ENCODE measurements at places on chromosomes 5 and 9.

DNA sequence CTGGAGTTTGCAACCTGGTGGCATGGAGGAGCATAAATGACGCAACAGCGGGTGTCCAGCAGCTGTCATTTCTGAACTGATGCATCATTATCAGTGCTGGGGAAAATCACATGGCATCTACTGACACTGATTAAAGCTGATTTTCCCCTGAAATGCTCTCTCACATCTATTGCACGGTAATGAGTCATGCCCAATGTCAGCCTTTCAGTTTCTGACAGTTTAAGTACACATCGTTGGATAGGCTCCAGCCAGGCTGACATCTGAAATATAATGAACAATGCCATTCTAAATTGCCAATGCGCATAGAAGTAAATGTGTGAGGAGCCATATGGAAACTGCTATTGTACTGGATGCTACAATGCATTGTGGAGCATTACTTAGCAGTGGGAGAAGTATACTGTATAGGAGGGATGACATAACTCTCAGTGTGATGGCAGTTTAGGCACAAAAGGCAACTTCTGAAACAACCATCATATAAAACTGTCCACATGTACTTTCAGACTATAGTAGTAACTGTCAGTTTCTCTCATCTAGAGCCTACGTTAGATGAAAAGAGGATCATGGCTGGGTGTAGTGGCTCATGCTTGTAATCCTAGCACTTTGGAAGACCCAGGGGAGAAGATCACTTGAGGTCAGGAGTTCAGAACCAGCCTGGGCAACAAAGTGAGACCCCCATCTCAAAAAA lies 389.3 kb upstream of the DMAC1 start:
- DNase-seq = no peak

DNA sequence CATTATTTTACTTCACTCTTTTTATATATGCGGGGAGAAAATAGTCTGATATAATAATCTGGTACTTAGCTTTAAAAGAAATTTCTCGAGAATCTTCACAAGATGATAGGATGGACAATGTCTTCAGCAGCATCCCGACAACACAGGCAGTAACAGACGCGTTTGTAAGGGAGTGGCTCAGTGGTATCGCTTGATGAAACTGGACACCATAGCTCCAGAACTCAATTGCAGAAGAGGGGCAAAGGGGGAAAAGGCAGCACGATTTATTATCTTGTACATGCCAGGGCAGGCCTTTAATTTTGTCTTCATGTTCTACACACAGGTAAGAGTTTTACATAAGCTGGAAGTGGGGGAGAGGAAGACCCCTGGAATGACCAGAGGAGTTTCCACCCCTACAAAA lies 15.7 kb downstream of the IL4 start:
- no peak for DNase-seq

DNA sequence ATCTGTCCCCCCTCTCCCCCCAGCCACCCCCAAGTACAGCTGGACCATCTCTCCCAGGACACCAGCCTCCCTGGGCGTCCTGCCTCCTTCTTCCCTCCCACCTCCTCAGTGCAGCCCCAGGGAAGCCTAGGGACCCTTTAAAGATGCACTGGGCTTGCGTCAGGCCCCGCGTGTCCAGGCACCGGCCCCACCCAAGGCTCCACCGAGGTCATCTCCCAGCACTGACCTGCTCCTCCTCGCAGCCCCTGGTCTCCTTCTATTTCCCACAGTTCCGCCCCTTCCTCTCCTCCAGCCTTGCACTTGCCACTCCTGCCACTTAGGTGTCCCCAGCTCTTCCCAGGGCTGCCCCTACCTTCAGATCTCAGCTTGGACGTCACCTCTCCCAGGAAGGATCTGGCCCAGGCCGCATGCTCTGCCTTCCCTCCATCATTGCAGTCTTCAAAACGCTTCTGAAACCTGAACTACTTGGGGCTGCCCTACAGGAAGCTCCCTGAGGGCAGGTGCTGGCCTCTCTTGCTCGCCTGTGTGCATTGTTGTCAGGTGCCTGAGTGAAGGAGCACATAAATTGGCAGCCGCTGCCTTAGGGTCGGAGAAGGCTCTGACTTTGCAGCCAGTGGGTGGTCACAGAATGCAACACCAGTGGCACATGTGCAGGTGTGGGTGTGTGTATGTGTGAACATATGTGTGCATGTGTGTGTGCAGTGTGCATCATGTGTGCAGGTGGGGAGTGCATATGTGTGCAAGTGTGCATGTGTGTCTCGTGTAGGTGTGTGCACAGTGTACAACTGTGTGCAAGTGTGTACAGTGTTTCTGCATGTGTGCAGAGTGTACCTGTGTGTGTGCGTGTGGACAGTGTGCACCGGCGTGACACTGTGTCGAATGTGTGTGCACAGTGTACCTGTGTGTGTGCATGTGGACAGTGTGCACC lies 152.9 kb downstream of the C9orf50 start:
- DNase-seq = no peak

- DNase-seq = no peak
Measured at GRCh38 chr9:129932303-129933151, 97.3 kb downstream of the USP20 start.

- DNase-seq = no peak
Measured at GRCh38 chr5:37165761-37166160, 83.4 kb downstream of the CPLANE1 start.

Measured in gastrocnemius medialis (tissue), 4 donors.